Immature natural killer cell (primary cell): ENCODE measurements at places on chromosomes 3 and 15.

DNA sequence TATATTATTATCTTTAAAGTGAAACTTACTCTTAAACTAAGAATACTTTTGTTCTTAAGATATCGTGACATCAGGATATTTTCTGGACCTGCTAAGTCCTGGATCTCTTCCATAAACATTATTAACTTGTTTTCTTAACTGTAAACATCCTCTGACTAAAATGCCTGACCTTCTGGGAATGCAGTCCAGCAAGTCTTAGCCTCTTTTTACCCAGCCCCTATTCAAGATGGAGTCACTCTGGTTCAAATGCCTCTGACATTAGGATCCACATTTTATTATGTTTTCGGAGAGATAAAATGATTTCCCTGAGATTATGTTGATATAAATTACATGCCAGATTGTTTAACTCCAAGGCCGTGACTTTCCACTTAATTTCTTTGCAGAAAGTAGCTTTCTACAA lies 37.6 kb downstream of the OSTN start:
- H3K27me3 ChIP-seq, result no peaks in the 10 kb centered on the region
- H3K4me3 ChIP-seq, result no peak overlapping the region
- no peak overlapping the region for H3K27ac ChIP-seq
- H3K4me1 ChIP-seq, result no peaks in the 10 kb centered on the region

- DNase-seq, result peak; percentile 8
- peaks cover 58% of the 10 kb centered on the region for H3K4me1 ChIP-seq
- H3K36me3 ChIP-seq, result no peaks in the 10 kb centered on the region
Observed at GRCh38 chr3:134232151-134232550, 18.5 kb downstream of the RYK start.

- H3K4me3 ChIP-seq, result no peak overlapping the region
- peak; percentile 20 for DNase-seq
- peaks cover 49% of the 10 kb centered on the region for H3K4me1 ChIP-seq
- no peak overlapping the region for H3K27ac ChIP-seq
- H3K36me3 ChIP-seq, result peaks cover 3% of the 10 kb centered on the region
- H3K27me3 ChIP-seq, result peaks cover 7% of the 10 kb centered on the region
Observed at GRCh38 chr3:15051531-15051930, 13.6 kb downstream of the MRPS25 start.

DNA sequence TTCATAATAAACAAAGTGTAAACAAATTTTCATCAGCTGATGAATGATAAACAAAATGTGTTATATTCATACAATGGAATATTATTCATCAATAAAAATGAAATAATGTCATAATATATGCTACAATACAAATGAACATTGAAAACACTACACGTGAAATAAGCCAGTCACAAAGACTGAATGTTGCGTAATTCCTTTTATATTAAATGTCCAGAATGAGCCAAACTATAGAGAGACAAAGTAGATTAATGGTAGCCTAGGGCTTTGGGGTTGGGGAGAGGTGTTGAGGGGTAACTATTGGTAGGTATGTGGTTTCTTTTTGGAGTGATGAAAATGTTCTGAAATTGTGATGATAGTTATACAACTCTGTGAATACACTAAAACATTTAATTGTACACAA lies 292.9 kb upstream of the PDZRN3 start:
- H3K27me3 ChIP-seq, result no peaks in the 10 kb centered on the region
- H3K27ac ChIP-seq, result no peak overlapping the region
- H3K36me3 ChIP-seq, result no peaks in the 10 kb centered on the region
- no peak overlapping the region for H3K4me3 ChIP-seq
